ENCODE measurements at places on chromosomes 5 and 9.

GRCh38 chr9:11135851-11136250, 523.0 kb upstream of the PTPRD start:
- no peak for DNase-seq

GRCh38 chr5:154390096-154390495, 55.7 kb upstream of the SAP30L start:
- no peak for DNase-seq

DNA sequence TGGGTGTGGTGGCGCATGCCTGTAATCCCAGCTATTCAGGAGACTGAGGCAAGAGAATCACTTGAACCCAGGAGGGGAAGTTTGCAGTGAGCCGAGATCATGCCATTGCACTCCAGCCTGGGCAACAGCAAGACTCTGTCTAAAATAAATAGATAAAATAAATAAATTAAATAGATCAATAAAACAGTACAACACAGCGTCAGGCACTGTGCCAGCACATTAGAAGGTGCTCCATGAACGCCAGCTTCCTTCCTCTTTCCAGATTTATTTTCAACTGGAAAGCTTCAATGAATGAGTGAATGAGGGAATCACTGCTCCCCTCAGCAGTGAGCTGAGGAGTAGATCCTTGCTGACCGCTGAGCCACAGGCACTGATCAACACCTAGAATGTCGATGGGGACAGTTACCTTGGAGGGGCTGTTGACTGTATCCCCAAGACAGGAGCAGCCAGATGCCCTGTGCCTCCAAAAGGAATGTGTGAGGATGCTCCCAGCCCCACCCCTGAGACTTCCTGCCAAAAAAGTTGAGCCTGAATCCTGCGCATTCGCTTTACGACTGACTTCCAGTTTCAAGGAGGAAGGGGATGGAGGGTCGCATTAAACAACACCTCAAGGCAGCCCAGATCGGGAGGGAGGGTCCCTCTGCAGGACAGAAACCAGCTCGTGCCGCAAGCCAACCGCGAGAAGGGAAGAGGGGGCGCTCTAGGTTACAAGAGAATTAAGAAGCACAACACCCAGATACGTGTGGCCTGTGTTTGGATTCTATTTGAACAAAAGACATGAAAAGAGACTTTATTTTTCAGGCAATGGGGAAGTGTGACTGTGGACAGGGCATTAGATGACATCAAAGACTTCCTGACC, 54.0 kb upstream of the CNOT6 start:
- DNase-seq: no peak

- DNase-seq: no peak
Measured at GRCh38 chr5:97876272-97876671, 693.2 kb upstream of the RIOK2 start.

- no peak for DNase-seq
Measured at GRCh38 chr5:127412698-127413097, 104.7 kb upstream of the PRRC1 start.

- no peak for DNase-seq
Measured at GRCh38 chr9:113148781-113149510, 1.9 kb upstream of the SLC31A2 start.

DNA sequence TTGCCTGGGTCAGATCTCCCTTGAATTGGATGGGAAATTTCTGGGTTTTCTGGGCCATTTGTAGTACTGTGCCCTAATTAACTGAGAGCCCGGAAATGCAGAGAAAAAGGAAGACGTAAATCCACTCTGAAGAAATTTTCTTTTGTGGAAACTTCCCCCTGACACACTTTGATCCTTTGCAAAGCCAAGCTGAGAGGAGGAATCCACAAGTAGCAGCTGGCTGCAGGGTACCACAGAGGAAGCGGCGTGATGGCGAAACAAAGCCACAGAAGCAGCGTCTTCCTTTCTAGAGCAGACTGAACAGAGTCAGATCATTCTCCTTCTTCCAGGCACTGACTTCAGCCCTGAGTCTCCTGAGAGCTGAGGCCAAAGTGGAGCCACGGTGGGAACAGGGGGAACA, 47.1 kb upstream of the ZNF354A start:
- DNase-seq: no peak
